Left colon (tissue), 2 donors: ENCODE measurements at places on chromosomes 11 and 22. TPM values are rescaled to one million over a fixed set of nuclear protein-coding genes. Genes with fewer than 3 reads are reported as not detected.

Gene CRKL
- total RNA-seq = 51.3 TPM

Gene KCNJ1
- not detected for total RNA-seq

Gene CRYAB
- total RNA-seq = 100 TPM

Gene MYO18B
- 0.03 TPM for total RNA-seq

Gene RAB39A
- 1.3 TPM for total RNA-seq

Gene SNX15
- total RNA-seq = 41.4 TPM

Gene AGBL2
- total RNA-seq = 2.3 TPM

DNA sequence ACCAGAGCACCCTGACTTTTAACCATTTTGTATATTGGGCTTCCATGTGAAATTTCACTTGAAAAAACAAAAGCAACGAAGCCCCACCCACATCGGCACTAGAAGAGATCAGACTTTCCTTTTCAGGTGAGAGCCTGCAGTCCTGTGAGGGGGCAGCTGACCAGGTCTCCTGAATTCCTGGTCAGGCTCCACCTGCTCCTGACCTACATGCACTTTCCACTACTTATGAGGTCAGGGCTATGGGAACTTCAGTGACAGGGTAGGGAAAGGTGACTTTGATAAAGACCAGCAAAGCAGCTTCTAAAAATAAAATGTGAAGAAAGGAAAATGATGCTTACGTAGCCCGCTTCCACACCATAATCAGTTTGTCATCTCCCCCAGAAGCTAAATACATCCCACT, 24.7 kb downstream of the HIRA start:
- DNase-seq = no peak

GRCh38 chr11:106468531-106468930, 391.1 kb downstream of the AASDHPPT start:
- no peak for DNase-seq

- DNase-seq = no peak
These were observed 8.7 kb upstream of the MPPED2 start for GRCh38 chr11:30594646-30595411.

DNA sequence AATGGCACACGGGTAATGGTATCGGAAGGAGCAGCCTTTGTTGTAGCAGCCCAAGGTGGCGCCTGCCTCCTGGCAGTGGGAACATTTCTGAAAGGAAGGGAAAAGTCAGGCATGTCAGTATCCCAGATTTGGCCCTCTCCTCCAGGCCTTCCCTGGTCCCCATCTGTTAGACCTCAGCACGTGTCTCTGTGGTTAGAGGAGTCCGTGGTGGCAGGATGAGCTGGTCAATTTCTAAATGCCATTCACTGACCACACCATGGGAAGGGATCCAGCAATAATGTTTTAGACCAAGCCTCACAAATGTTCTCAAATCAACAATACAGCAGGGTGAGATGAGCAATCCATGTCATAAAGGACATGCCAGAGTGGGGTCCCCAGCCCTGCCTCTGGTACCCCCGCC, 49.0 kb upstream of the CYP2D6 start:
- no peak for DNase-seq

- DNase-seq = no peak
These were observed 740.5 kb downstream of the BRD1 start for GRCh38 chr22:49087198-49087597.

GRCh38 chr22:17699696-17700340, 61.3 kb downstream of the BCL2L13 start:
- no peak for DNase-seq

GRCh38 chr22:48755059-48755949, 1072.4 kb downstream of the BRD1 start:
- no peak for DNase-seq

- DNase-seq = no peak
These were observed 48.2 kb downstream of the NF2 start for GRCh38 chr22:29651652-29652051.

- no peak for DNase-seq
These were observed 45.5 kb upstream of the IGLL5 start for GRCh38 chr22:22842085-22842484.

DNA sequence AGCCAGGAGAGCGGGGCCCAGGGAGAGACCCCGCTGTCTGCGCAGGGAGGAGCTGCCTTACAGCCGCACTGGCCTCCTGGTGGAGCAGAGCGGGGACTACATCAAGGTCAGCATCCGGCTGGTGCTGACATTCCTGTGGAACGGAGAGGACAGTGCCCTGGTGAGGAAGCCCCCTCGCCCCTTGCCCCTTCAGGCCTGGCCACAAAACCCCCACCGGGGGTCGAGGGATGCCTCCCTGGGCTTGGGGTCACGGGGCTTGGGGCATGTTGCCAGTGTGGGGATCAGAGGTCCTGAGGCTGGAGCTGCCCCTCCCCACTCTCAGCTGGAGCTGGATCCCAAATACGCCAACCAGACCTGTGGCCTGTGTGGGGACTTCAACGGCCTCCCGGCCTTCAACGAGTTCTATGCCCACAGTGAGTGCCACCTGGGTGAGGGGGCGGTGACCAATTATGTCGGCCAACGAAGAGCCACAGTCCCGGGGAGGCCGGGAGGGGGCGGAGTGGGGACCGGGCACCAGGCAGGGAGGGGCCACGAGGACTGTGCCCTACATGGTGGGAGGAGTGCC, 4.2 kb downstream of the MUC5B start:
- DNase-seq = peak; percentile 13
